B cell (primary cell): ENCODE measurements at places on chromosomes 4 and X.

DNA sequence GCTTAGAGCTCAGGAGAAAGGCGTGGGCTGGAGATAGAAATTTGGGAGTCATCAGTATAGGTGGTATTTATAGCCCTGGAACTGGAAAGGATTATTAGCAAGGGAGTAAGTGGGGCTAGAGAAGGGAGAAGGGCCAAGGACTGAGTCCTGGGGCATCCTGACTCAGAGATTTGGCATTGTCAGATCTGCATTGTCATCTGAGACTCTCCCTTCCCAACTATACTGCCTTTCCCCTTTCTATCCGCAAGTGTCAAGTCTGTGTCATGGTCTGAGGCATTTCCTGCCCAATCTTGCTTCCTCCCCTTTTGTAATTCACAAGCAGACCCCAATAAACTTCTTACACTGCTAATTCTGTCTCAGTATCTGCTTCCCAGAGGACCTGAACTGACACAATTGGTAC lies 24.4 kb upstream of the SLC25A43 start:
- H3K27ac ChIP-seq, result no peak overlapping the region
- H3K4me3 ChIP-seq, result no peak overlapping the region
- DNase-seq, result no peak
- no peaks in the 10 kb centered on the region for H3K27me3 ChIP-seq
- no peaks in the 10 kb centered on the region for H3K36me3 ChIP-seq

GRCh38 chr4:143531380-143531779 lies 17.9 kb downstream of the SMARCA5 start:
- no peaks in the 10 kb centered on the region for H3K4me1 ChIP-seq
- H3K27me3 ChIP-seq, result no peaks in the 10 kb centered on the region
- no peak overlapping the region for H3K4me3 ChIP-seq
- H3K36me3 ChIP-seq, result peaks cover 34% of the 10 kb centered on the region

- no peak overlapping the region for H3K27ac ChIP-seq
- no peak for DNase-seq
- H3K27me3 ChIP-seq, result no peaks in the 10 kb centered on the region
- no peaks in the 10 kb centered on the region for H3K4me1 ChIP-seq
- H3K36me3 ChIP-seq, result no peaks in the 10 kb centered on the region
Observed at GRCh38 chrX:29518100-29518499, 697.3 kb upstream of the MAGEB2 start.

GRCh38 chrX:19639056-19639455 lies 123.7 kb upstream of the MAP3K15 start:
- H3K27ac ChIP-seq, result peak overlapping the region; percentile 65
- no peaks in the 10 kb centered on the region for H3K36me3 ChIP-seq
- peaks cover 35% of the 10 kb centered on the region for H3K4me1 ChIP-seq
- no peak overlapping the region for H3K4me3 ChIP-seq
